Frontal cortex (tissue), 4 donors: ENCODE measurements at places on chromosomes 13 and 19. TPM values are rescaled to one million over a fixed set of nuclear protein-coding genes. Genes with fewer than 3 reads are reported as not detected.
A peak's percentile ranks its signal among the peaks of the same experiment; 100 is the strongest.

DNA sequence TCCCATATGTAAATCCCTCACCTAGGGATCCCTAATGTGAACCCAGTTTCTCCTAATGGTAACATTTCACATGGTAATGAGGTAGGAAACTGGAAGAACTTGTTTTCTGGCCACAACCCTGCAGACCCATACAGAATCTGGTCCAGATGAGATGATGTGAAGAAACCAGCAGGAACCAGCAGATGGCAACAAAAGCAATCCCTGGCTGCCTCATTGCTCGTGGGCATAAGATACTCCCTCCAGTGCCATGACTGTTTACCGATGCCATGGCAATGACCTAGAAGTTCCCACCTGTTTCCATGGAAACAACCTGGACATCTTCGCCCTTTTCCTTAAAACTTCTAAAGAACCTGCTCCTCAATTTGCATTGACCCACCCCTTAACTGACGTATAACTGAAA, 1.4 kb upstream of the CD209 start:
- DNase-seq = no peak

- no peak for DNase-seq
Observed at GRCh38 chr13:105758918-105759860, 776.3 kb downstream of the EFNB2 start.

DNA sequence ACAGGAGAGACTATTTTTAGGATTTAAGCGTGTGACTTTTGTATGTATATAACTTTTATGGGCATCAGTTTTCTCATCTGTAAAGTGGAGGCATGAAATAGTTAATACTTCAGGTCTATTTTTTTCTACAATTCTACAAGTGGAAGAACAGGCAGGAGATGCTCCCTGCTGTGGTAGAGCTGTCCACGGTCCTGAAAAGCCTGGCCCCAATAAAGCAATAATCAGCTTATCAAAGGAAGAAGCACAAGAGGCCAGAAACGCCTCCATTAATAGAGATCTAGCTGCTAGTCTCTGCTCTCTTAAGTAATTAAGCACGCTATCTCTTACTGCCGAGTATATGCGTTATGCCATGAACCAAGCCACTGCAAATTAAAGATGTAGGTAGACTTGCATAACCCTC, 28.0 kb upstream of the WASF3 start:
- no peak for DNase-seq

GRCh38 chr19:6333439-6333838, at the start of gene ACER1:
Gene ACER1 (minus strand): TSS chr19:6333612. CDS start chr19:6333551, 61 bp downstream.
- no peak for DNase-seq

The TNFSF13B gene
- 1.6 TPM for total RNA-seq

The PAF1 gene
- total RNA-seq = 36.7 TPM

GRCh38 chr19:1854039-1854541, 5.8 kb upstream of the REXO1 start:
- DNase-seq = no peak

DNA sequence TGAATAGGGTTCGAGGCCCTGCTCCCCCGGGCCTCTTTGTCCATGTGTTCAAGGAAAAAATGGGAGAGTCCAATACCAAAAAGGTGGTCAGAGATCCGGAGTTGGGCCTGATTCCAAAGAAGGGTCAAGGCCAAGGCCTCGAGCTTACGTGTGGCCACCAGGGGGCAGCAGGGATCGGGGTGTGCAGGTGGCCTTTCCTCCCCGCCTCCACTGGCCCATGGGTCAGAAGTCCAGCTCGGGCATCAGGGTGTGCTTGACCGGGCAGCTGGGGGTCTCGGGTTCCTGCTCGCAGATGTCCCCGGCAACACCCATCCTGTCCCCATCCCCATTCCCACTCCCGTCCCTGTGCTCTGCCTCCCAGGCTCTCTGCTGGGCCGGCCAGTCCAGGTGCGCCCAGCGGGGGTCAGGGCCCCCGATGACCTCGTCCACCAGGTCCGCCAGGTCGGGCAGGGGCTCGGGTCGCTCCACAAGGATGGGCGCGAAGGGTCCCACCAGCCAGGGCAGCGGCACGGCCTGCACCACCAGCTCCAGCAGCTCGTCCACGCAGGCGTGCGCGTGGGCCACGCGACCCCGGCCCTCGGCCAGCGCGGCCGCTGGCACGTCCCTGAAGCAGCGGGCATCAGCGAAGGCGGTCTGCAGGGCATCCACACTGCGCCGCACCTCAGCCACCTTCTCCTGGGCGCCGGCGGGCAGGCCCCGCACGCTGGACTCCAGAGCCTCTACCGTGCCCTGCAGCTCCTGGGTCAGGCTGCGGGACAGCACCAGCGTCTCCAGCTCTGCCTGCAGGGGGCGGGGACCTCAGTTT, 5.2 kb upstream of the PLIN4 start:
- DNase-seq = peak; percentile 65

The CERS4 gene
- total RNA-seq = 57.9 TPM

The LILRA6 gene
- under 0.01 TPM for total RNA-seq

GRCh38 chr19:47063874-47064273, 15.4 kb upstream of the TMEM160 start:
- DNase-seq = no peak

DNA sequence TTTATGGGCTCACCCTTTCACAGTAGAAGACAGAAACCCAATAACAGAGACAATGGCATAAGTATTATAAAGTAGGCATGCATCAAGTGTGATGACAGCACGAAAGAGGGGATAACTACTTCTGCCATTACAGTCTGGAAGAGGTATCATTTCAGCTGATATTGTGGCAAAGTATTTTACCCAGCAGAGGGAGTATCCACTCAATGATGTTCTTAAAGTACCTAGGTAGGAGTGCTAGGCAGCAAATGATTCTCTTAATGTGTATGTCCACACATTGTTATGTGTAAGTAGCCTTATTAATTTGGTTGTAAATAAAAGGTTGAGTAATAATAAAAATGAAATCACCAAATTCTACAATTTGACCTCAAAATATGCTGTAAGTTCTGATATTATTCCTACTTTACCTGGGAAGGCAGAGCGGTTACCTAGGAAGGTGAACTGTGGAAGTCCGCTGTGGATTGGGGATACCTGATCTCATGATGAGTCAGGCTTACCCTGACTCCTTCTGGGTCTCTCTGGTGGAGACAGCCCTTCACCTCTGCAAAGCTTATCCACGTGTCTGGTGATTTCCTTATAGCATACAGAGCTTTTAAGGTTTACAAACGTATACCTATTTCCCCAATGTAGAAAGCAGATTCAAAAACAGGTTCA, 4.1 kb upstream of the UBAC2 start:
- no peak for DNase-seq

GRCh38 chr13:28012896-28013295, 24.4 kb upstream of the URAD start:
- DNase-seq = no peak

DNA sequence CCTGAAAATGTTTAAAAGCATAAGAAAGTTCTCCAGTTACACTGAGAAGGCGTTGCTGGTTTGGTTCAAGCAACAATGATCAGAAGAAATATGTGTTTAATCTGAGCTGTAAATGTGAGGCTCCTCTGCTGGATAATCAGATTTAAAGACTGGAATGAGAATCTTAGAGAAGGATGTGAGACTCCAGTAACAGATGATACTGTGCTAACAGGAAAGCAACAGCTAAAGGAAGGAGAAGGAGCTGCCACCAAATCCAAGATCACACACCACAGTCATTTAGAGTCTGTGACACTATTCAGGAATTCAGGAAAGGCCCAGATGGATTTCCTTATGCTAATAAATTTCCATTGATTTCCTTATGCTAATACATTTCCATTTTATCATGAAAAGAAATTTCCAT, 16.9 kb downstream of the DCLK1 start:
- DNase-seq = no peak

The PSG1 gene
- not detected for total RNA-seq

DNA sequence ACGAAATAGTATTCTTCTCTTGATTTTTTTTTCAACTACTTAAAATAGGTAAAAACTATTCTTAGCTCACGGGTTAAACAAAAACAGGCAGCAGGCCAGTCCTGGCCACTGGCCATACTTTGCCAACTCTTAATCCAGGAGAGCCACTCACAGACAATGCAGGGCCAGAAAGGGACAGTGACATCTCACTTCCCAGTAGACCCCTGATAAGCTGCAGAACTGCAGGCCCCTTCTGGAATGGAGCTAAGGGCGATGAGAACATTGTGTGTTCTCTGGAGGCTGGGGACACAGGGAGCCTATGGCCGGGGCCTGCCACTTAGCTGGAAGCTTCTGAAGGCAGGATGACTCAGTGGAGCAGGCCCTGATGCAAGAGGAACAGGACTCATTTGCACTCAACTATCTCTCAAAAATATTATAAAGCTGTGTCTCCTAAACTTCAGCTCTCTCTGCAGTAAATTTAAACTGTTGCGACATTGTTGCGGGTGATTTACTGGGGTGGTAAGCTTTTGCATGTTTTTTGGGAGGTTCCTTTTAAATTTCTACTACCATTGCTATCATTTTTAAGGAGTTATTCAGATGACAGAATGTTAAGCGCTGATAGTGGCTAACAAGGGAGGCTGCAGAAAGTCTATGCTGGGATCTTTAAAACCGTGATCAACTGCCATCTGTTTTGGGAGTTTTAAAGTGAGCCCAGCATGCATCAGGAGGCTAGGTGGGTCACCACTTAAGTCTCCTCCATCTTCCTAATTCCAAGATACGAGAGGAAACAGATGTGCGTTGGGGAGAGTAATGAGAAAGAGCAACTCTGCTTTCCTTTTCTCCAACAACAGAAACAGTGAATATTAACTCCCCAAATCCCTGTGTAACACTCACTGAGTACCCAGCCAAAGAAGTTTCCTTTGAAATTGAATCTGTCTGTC, 33.2 kb upstream of the KATNAL1 start:
- DNase-seq = peak; percentile 39

- no peak for DNase-seq
Observed at GRCh38 chr19:45646345-45646698, 7.1 kb upstream of the EML2 start.

The CGB5 gene
- total RNA-seq = not detected

DNA sequence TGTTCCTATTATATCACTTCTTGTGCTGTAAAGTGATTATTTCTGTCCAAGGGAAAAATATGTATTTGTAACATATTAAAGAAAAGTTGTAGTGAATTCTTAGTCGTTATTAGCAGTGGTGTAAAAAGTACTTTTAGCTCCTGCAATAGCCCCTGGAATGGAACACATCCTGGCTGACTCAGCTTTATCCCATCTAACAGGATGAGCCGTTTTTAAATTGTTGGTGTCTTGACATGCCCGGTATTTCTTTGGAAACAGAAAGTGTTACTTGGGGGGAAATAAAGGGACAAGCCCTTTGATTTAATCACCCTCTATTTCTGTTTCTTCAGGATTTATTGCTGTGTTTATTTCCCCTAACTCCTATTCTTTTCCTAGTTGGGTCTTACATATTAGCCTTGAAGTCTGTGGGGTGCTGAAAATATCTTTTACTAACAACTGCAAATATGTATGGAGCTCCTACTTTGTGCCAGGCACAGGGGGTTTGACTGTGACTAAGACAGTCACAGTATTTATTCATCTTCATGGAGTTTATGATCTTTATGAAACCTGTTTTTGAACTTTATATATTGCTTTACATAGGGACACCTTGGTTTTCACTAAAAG, 17.9 kb downstream of the COG3 start:
- no peak for DNase-seq

The SLC8A2 gene
- total RNA-seq = 25.3 TPM

DNA sequence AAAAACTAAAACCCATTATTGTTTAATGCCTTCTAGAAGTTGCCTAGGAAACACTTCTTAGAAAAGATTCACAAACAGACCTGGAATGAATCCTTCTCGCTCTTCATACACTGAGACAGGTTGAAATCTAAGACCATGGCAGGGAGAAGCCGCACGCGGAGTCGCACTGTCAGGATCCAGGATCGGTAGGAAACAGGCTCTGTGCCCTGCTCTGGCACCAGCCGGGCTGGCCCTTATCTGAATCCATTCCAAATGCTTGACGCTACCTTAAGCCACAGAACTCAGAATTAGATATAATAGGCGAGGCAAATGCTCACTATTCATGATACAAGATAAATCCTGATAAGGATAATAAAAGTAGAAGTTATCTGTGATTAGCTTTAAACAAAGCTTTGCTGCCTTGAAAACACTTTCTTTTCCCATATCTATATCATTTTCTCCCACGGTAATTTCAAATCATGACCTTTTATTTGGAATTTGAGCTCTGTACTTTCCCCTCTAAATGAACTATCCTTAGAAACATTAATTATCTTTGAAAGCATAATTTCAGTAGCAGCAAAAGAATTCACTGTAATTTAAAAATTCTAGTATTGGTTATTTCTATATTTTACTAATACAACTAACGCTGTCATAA, 385.6 kb downstream of the IRS2 start:
- no peak for DNase-seq

- no peak for DNase-seq
Observed at GRCh38 chr13:93769101-93769500, 542.5 kb downstream of the GPC6 start.

The LGALS14 gene
- not detected for total RNA-seq

- DNase-seq = no peak
Observed at GRCh38 chr19:1101337-1101698, 2.5 kb upstream of the GPX4 start.

The CEACAM20 gene
- not detected for total RNA-seq

DNA sequence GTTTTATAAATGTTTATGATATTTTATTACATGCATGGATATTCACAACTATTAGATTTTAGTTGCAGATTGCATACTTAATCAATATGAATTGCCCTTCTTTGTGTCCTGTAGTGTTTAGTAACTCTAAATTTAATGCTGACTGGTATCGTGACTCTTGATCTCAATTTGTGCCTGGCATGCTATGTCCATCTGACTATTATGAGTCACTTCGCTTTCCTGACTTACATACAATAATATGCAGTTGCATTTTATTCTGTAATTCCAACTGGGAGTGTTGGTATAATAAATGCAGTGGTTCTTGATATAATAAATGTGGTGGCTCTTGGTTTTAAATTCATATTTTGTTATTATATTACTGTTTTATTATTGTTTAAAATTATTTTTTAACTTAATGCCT, 277.5 kb downstream of the LIG4 start:
- DNase-seq = no peak

DNA sequence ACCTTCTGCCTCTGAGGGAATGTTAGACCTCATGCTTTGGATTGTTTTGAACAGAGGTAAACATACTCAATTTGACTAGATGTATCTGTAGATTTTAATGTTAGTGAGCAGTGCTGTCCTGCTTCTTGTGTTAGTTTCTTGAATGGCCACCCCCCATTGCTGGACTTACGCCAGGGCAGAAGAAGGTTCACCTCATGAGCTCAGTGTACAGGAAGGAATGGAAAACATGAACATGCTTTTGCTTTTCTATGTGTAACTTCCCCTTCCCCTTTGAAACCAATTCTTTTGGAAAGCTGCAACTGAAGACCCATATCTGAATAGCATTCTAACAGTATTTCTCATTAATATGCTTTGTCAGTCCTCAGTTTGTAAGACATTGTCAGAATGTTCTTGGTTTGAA, 32.3 kb downstream of the WASF3 start:
- DNase-seq = no peak

DNA sequence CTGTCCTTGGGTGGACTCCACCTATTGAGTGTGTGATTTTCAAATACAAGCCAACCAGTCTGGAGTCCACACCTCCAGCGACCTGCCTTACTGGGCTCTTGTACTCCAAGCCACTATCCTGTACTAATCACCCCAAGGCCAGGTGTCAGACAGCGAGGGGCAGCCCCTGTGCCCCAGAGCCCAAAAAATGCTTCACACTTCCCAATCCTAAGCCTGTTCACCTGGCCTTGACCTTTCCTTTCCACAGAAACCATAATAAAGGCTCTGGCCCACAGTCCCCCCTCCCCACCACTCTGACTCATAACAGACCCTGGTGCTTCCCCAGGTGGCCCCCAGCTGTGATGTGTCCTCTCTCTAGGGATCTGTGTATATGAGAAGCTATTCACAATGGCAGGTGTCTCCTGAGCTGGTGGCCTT, 3.9 kb downstream of the CD209 start:
- no peak for DNase-seq

GRCh38 chr13:54980651-54981050, 1952.0 kb downstream of the OLFM4 start:
- DNase-seq = no peak
